NCI-H345 (cell line): ENCODE measurements at places on chromosomes 3 and 15.

GRCh38 chr15:31207246-31207645, 105.7 kb upstream of the TRPM1 start:
- DNase-seq: no peak

DNA sequence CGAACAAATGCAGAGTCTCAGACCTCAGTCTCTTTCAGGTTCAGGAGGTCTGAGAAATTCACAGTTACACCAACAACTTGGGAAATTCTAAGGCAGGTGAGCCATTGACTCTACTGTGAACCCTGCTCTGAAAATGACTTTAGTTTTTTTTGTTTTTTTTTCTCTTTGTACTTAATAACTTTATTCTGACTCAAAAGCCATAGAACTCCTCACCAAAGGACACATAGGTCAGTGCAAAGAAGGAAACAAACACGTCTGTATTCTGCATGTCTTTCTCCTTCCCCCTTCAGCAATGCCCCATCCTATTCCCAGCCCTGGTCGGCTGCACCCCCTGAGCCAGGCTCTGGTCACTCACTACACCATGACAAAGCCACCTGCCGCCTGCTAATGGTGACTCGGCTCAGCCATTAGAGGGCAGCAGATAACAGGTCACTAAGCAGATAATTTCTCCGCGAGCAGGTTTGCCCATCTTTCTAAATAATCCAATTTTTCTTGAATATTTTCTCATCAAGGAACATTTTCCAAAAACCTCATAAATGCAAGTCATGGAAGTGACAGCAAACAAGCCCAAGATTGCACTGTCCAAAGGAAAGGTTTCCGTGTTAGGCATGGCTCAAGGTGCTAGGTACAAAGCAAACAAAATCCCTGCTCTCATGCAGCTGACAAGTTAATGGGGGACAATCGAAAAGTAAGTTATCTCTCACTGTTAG, 37.7 kb downstream of the TM4SF4 start:
- DNase-seq: peak; percentile 55

DNA sequence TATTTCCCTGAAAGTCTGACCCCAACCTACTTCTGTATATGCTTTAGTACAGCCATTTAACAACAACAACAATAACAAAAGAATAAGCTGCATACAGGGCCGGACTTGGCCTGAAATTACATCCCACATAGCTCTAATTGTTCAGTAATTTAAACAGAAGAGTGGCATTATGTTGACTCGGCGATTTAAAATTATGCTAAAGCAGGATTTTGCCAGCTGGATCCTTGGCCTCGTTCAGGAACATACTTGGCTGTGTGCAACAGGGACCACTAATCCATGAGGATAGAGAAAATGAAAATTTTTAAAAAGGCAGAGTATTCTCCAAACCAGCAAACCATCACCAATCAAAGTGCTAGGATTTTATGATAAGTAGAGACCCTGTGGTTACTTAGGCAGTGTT, 433.1 kb upstream of the RBMS3 start:
- DNase-seq: no peak

DNA sequence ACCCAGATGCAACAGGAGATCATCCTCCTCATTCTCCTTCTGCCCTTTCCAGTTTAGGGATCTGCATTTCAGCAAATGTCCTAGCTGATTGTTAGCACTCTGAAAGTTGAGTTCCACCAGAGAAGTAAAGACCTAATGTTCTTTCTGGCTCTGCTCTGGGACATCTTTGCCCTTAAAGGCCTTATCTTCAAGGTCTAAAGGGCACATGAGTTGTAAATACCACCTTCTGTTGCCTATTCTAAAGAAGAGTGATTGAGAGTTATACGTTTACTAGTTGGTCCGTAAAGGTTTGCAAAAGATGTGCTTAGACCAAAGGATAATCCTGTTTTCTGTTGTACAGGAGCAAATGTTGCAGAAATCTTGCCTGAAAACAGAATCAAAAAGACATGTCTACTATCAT, 151.6 kb downstream of the ADAMTS9 start:
- DNase-seq: no peak

- no peak for DNase-seq
Observed at GRCh38 chr3:57787867-57788623, 31.9 kb downstream of the SLMAP start.

DNA sequence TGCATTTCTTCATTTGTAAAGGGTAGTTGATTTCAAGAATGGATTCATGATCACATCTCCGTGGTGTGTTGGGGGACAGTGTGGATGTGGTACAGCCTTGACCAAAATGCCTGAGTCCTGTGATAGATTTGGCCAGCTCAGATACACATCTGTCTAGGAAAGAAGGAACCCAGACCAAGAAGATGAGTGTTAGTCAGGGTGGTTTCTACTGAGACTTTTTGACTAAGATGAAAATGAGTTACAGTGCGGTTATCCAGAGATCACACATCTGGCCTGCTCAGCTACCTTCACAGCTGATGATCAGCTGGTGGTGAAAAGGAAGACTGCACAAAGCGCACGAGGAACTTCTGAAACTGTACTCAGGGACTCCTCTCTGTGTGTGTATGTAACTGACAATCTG, 68.0 kb downstream of the FNDC3B start:
- DNase-seq: no peak

GRCh38 chr3:173690542-173691180, 293.1 kb downstream of the NLGN1 start:
- DNase-seq: no peak

DNA sequence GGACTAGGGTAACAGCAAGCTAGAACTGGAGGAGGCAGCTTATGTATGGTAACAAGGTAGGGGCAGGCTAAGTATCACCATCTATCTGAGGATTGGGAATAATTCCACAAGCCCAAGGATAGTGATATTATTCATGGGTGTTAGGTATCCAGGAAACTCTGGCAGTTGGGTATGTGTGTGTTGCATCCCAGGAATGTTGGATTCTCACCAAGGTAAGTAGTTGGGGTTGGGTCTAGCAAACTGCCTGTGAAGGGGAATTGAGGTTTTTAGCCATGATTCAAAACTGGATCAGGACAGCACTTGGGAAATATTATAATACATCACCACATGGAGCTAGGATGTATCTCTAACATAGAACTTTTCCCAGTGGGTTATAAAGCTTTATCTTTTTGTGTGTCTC, 626.4 kb upstream of the GOLIM4 start:
- no peak for DNase-seq

- DNase-seq: no peak
Observed at GRCh38 chr15:55937040-55937439, 56.4 kb downstream of the NEDD4 start.

DNA sequence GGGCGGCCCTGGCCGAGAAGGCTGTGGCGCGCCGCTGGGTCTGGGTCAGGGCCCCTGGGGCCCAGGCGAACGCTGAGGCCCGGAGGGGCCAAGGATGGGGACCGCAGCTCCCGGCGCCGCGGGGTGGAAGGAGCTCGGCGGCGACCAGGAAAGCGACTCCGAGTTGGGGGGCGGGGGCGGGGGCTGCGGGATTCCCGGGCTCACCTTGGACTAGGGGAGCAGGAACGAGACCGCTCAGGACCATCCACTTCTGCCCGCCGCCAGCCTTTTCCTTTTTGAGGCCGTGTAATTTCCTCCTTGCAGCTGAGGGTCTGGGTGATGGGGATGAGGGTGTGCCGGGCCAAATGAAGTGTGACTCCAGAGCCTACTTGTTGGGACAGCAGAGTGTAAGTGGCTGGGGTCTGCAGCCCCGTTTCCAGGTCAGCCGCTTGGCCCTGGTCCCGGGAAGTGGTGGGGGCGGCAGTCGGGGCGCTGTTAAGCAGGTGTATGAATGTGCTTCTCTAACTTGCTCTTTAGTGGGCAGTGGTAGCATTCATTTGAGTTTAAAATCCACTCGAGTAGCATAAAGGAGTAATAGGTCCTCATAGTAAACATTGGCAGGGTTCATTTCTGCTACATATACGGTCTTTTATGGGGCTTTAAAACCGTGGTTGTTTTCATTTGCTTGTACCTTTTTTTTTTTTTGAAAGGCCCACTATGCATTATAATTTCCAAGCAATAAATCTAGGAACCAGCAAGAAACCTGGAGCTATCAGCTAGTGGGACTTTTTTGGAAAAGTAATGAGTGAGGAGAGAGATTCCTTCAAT, 717 bp downstream of the PXK start:
- peak; percentile 2 for DNase-seq

DNA sequence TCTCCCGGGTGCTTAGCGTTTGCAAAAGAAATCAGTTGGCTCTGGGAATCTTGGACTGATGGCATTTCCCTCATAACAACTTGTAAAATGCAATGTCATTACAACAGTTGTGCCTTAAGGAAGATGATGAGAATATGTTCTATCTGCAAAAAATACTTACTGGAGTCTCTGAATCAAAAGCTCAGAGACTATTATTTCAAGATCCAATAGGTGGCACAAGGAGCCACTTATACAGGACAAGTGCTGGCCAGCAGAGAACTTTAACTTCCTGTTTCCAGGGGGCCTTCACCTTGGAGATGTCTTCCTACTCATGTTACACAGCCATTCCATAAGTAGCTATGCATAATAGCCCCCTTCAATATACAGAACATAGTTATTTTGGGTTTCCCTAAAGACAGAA, 8.9 kb upstream of the RPS27L start:
- DNase-seq: no peak

DNA sequence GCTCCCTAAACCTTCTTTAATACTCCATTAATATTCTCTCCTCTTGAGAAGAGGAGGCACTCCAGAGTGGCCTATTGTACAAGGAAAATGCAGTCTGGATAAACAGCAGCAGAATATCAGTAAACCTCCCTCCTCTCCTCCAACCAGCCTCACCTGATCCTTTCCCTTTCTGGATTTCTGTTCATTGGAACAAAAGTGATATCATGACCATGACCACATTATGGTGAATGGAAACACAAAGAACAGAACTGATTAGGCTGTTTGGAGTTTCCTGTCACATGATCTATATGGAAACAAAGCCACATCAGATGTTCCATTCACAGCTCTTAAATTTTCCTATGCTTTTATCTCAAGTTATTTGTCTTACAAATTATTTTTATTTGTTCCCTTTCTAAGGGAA, 14.6 kb downstream of the C2CD4B start:
- DNase-seq: peak; percentile 24

- no peak for DNase-seq
Observed at GRCh38 chr3:17491601-17492000, 250.8 kb downstream of the TBC1D5 start.

DNA sequence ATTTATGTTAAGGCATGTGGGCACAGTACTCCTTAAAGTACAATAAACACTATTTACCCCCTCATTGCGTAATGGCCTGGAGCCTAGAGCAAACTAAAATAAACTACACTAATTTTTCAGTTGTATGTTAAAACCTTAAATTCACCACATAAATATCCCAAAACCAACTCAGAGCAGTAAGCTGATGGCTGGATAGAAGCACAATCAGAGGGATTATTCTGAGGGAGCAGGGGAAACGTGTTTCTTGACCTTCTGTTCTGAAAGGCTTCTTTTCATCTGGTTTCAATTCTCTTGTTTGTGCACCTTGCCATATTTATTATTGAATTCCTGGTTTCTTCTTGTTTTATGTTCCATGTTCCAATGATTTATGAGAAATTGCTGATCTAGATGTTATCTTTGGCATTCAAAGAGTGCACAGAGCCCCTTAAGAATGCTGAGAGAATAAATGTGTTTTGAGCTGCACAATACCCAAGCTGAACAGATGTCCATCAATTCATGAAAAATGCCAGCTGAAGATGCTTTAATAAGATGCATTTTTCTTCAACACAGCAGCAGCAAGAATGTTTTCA, 29.6 kb downstream of the RPL22L1 start:
- DNase-seq: no peak

- no peak for DNase-seq
Observed at GRCh38 chr3:45411081-45411480, 22.7 kb downstream of the LARS2 start.

GRCh38 chr3:87987952-87988351, 70.9 kb downstream of the CGGBP1 start:
- no peak for DNase-seq

GRCh38 chr3:66958067-66958466, 40.0 kb upstream of the KBTBD8 start:
- DNase-seq: no peak
